EH (cell line): ENCODE measurements at places on chromosomes 12 and 14.

DNA sequence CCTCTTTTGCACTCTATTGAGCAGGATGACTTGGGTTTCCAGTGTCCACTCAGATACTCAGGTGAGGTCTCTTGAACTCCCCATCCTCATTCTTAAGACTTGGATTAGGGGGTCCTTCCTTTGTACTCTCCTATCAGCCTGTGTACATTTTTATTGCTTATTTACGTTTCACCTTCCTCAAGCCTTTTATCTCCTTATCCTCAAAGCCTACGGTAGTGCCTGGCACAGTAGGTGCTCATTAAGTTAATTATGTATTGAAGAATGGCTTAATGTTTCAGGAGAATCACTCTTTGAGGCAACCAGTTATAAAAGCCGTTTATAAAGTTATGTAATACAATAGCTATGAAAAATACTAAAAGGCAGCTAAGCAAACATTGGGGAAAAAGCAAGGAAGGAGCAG, 315.7 kb downstream of the NPAS3 start:
- DNase-seq, result no peak

DNA sequence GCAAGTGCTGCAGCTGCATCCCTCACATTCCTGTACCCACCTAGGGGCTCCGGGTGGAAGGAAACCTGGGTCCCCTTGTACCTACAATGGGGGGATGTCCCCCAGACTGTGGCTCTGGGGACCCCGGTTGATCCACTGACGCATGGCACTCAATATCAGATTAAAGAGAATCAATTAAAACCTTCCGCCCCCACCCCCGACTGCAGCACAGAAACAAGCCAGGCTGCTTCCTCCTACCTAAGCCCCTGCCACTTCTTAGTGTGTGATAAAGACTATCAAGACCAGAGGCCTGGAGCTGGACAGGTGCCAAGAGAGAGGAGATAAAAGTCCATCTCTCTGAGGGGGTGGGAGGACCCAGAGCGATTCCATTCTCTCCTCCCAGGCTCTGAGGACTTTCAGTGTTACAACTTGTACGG, 28.2 kb upstream of the RPLP0 start:
- DNase-seq, result no peak

- DNase-seq, result peak; percentile 51
These were observed 336.0 kb downstream of the CEP128 start for GRCh38 chr14:80605536-80605935.

DNA sequence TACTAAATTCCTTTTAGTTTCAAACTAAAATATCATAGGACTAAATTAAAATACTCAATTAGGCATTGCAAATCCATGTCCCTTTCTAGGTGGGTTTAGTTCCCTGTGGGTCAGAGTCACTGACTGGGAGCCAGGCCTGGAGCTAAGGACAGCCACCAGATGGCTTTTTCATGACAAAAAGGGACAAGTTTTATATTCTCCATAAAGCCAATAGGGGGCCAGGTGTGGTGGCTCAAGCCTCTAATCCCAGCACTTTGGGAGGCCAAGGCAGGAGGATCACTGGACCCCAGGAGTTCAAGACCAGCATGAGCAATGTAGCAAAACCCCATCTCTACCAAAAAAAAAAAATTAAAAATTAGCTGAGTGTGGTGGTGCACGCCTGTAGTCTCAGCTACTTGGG, 35.4 kb upstream of the EIF5 start:
- DNase-seq, result no peak
